B cell (primary cell): ENCODE measurements at places on chromosomes 3 and 15. TPM values are rescaled to one million over a fixed set of nuclear protein-coding genes. Genes with fewer than 3 reads are reported as not detected.

The P4HTM gene
- 48.5 and 56.4 TPM in 2 replicates for total RNA-seq

The SV2B gene
- 0.24 TPM in 1 of 2 replicates, not detected in the other for total RNA-seq

The SIDT1 gene
- total RNA-seq = 75.4 and 84.4 TPM in 2 replicates

The CNTN6 gene
- total RNA-seq = not detected in 2 replicates

The ACOX2 gene
- total RNA-seq = not detected in 2 replicates

The NR2F2 gene
- not detected in 2 replicates for total RNA-seq

The TEX55 gene
- not detected in 2 replicates for total RNA-seq

The SLITRK3 gene
- total RNA-seq = not detected in 2 replicates

The TIMP4 gene
- total RNA-seq = not detected in 2 replicates

The SCAANT1 gene
- total RNA-seq = 1.7 TPM in 1 of 2 replicates, not detected in the other

The C15orf39 gene
- 72.1 and 72.7 TPM in 2 replicates for total RNA-seq

The EPHB1 gene
- 0.87 TPM in 1 of 2 replicates, not detected in the other for total RNA-seq

The NR2E3 gene
- not detected in 2 replicates for total RNA-seq

GRCh38 chr3:125069452-125069851 lies 13.7 kb upstream of the HEG1 start:
- H3K4me3 ChIP-seq = no peak overlapping the region
- peaks cover 14% of the 10 kb centered on the region for H3K4me1 ChIP-seq
- DNase-seq = peak; percentile 43
- no peaks in the 10 kb centered on the region for H3K27me3 ChIP-seq

DNA sequence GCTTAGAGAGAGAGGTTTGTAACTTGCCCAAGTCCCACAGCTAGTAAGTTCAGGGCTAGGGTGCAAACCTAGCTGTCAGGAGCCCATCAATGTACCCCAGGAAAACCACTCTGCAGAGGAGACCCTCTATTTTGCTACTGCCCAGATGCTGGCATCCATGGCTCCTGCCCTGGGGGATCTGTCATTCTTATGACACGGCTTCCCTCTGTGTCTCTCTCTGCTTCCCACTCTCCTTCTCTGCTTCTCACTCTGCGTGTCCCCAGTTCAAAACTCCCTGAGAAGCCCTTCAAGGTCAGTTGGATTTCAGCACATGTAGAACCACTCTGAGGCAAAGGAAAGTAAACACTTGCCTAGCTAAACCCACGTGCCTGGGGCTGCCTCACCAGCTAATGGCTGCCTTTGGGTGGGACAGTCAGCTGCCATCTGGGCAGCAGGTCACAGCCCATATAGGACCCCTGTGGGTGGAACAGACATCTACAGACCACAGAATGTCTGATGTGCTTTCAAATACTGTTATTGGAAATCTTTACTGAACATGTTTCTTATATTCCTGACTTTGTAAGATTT lies 29.4 kb upstream of the SLCO2A1 start:
- H3K4me3 ChIP-seq = no peak overlapping the region
- H3K27ac ChIP-seq = no peak overlapping the region
- no peak for DNase-seq
- no peaks in the 10 kb centered on the region for H3K36me3 ChIP-seq

DNA sequence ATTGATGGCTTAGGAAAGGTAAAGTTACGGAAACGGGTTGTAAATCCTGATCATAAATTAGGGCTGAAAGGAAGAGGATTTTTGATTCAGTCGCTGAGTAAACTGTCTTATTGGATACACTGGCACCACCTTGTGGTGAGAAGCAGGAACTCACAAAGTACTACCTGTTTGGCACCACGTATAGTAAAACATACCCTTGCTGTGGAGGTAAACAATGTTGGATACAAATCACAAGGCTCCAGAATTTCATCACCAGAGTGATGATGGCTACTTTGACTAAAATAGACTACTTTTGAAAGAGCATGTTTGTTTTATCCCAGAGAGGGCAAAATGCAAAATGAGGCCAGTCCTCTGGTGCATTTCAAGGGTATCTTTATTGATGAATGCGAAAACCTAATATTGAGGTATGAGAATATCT lies 216.9 kb downstream of the IGSF11 start:
- peak; percentile 54 for DNase-seq
- H3K4me3 ChIP-seq = no peak overlapping the region
- no peaks in the 10 kb centered on the region for H3K4me1 ChIP-seq
- no peak overlapping the region for H3K27ac ChIP-seq
- no peaks in the 10 kb centered on the region for H3K36me3 ChIP-seq

DNA sequence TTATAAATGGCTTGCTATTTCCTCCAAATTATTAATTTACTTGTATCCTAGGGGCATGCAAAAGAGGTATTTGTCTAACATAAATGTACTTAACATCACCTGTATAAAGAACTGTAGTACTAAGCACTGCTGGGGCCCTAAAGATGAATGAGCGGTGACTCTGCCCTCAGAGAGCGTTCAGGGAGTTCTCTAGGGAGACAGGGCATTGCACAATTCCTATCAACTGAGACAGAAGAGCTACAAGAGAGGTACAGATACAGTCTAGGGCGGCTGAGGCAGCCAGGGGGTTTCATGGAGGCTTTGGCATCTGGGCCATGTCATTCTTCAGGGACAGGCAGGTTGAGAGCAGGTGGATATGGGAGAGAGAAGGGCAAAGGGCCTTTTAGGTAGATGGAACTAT lies 39.9 kb upstream of the PARL start:
- H3K4me1 ChIP-seq = no peaks in the 10 kb centered on the region
- H3K27ac ChIP-seq = no peak overlapping the region
- H3K4me3 ChIP-seq = no peak overlapping the region
- H3K36me3 ChIP-seq = peaks cover 16% of the 10 kb centered on the region
- H3K27me3 ChIP-seq = no peaks in the 10 kb centered on the region
- DNase-seq = no peak

DNA sequence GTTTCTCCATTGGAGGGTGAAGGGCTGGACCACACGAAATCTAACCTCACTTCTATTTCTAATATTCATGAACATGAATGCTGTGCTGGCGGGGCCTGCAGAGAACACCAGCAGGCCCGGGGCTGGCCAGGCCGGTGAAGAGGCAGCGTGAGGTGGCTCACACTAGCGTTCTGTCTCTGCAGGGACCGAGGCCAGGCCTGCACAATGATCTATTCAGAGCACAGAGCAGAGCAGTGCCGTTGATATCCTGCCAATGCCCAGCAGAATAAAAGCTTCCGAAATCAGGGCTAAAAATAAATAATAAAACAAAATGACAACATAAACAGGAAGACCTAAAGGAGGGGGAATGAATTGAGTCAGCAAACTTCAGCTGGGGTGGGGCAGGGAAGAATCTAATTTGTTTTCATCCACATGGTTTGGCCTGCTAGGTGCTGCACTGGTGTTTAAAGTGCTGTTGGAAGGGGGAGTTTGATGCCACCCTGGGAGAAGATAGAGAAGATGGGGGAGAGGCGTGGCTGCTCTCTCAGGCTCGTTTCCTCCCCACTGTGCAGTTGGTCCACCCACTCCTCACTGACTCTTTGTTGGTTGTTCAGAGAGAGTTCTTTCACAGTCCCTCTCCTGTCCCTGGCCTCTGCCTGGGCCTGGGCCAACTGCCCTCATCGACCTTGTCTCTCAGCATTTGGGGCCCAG lies 837.1 kb downstream of the AGBL1 start:
- no peak overlapping the region for H3K27ac ChIP-seq
- DNase-seq = no peak
- no peaks in the 10 kb centered on the region for H3K36me3 ChIP-seq
- no peaks in the 10 kb centered on the region for H3K27me3 ChIP-seq
- H3K4me3 ChIP-seq = no peak overlapping the region
- H3K4me1 ChIP-seq = no peaks in the 10 kb centered on the region

DNA sequence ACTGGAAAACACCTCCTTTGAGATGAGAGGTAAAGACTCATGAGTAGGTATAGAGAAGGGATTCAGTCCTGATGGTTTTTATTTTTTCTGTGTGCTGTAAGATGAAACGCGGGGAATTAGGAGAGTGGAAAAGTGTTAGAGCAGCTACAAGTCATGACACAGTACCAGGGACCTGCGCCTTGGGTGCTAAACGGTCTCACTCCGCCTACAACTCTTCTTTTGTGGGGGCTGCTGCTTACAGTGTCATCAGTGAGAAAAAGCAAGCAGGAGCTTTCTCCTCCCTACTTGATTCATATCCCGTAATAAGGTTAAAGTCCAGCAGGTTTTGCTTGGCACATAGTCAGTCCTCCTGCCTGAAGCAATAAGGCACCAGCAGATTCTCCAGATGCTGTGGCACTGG lies 39.1 kb downstream of the RASGRP1 start:
- no peak overlapping the region for H3K4me3 ChIP-seq
- no peaks in the 10 kb centered on the region for H3K27me3 ChIP-seq
- no peaks in the 10 kb centered on the region for H3K4me1 ChIP-seq
- H3K36me3 ChIP-seq = peaks cover 20% of the 10 kb centered on the region

DNA sequence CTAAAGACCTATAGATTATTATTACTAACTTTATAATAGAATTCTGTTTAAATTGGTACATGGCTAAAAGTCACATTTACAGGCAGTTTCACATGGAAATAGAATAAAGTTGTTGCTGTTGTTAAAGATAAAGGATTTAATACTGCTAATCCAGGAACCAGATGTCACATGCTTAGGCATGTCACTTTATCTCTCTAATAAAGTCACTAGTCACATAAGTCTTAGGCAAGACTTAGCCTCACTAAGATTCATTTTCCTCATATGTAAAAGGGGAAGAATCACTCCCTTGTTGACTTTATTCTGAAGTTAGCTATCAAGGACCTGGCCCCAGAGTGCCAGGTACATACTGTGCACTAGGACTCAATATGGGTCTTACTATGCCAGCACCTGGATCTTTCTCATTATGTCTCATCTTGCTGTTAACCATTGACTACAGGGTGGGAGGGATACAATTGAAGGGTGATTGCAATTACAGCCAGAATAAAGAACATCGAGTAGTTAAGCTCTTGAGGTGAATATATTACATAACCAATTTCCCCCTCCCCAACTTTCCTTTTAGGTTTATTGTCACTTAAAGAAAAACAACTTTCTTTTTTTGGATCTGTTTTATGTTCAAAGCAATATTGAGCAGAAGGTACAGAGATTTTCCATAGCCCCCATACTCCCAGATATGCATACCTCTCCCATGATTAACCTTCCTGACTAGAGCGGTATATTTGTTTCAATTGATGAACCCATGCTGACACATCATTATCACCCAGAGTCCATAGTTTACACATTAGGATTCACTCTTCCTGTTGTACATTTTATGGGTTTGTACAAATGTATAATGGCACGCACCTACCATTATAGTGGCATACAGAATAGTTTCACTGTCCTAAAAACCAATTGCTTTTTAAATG lies 36.6 kb downstream of the LNP1 start:
- H3K27ac ChIP-seq = no peak overlapping the region
- no peaks in the 10 kb centered on the region for H3K27me3 ChIP-seq
- H3K4me3 ChIP-seq = no peak overlapping the region
- H3K36me3 ChIP-seq = no peaks in the 10 kb centered on the region
- no peaks in the 10 kb centered on the region for H3K4me1 ChIP-seq

GRCh38 chr15:70023064-70023768 lies 74.5 kb downstream of the TLE3 start:
- no peaks in the 10 kb centered on the region for H3K27me3 ChIP-seq
- no peak overlapping the region for H3K4me3 ChIP-seq
- no peaks in the 10 kb centered on the region for H3K36me3 ChIP-seq
- peak overlapping the region; percentile 48 for H3K27ac ChIP-seq

- H3K36me3 ChIP-seq = no peaks in the 10 kb centered on the region
- H3K4me1 ChIP-seq = no peaks in the 10 kb centered on the region
- no peaks in the 10 kb centered on the region for H3K27me3 ChIP-seq
- DNase-seq = no peak
Observed at GRCh38 chr3:55329849-55330248, 157.3 kb downstream of the WNT5A start.

GRCh38 chr15:25894371-25894902 lies 31.3 kb upstream of the ATP10A start:
- DNase-seq = no peak
- no peaks in the 10 kb centered on the region for H3K36me3 ChIP-seq
- no peak overlapping the region for H3K4me3 ChIP-seq

DNA sequence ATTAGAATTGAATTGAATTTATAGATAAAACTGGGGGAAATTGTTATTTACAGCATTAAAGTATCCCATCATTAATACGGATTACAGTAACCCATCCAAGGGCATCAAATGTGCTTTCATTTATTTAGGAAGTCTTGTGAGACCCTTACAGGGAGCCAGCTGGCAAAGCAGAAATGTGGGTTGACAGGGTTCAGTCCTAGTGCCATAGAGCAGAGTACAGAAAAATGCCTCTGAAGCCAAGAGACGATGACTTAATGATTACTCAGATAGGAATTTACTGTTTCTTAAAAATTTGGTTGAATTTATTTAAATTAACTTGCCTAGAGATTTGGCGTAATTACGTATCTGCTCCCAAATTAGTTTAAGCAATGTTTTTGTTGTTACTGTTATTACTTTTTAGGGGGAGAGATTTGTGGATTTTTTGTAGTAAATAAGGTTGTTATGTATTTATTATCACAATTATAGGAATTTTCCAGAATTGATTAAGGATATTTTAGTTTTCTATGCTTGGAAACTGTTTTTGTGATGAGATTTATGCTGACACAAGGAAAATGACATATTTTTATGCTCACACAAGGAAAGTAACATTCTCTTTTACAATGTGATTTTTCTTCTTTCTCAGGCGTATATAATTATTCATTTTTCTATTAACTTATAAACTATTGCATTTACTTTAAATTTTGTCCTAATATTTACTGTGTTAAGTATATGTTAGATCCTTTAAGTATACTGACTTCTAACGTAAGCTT lies 152.0 kb downstream of the EPHA6 start:
- no peaks in the 10 kb centered on the region for H3K36me3 ChIP-seq
- no peaks in the 10 kb centered on the region for H3K27me3 ChIP-seq
- no peak overlapping the region for H3K4me3 ChIP-seq
- no peak overlapping the region for H3K27ac ChIP-seq
- no peak for DNase-seq
- H3K4me1 ChIP-seq = no peaks in the 10 kb centered on the region

- H3K27me3 ChIP-seq = no peaks in the 10 kb centered on the region
- H3K4me3 ChIP-seq = no peak overlapping the region
- H3K36me3 ChIP-seq = no peaks in the 10 kb centered on the region
- peak overlapping the region; percentile 15 for H3K27ac ChIP-seq
Observed at GRCh38 chr15:68584756-68585573, 6.2 kb downstream of the CORO2B start.

DNA sequence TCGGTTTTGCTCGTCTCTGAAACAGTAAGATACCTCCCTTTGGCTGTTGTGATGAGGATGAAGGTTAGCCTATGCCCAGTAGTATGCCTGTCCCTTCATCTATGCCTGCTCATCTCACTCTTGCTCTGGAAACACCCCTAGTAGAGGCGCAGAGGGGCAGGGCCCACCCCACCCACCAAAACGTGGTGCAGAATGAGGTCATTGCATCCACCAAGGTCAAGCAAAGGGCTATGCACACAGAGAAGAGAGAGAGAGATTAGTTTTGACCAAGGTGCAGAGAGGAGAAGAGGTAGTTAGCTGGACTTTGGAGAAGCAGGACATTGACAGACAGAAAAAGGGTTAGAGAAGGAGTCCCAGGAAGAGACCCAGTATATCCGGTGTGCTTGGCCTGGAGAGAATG lies 119.9 kb downstream of the CORO2B start:
- H3K4me1 ChIP-seq = no peaks in the 10 kb centered on the region
- no peaks in the 10 kb centered on the region for H3K36me3 ChIP-seq
- no peak for DNase-seq
- H3K27ac ChIP-seq = no peak overlapping the region
- H3K27me3 ChIP-seq = no peaks in the 10 kb centered on the region
- no peak overlapping the region for H3K4me3 ChIP-seq
